Glutamatergic neuron (in vitro differentiated cells): ENCODE measurements at places on chromosomes 13 and 19. TPM values are rescaled to one million over a fixed set of nuclear protein-coding genes. Genes with fewer than 3 reads are reported as not detected.
A peak's percentile ranks its signal among the peaks of the same experiment; 100 is the strongest.

The RELB gene
- total RNA-seq, result 1.2 TPM

DNA sequence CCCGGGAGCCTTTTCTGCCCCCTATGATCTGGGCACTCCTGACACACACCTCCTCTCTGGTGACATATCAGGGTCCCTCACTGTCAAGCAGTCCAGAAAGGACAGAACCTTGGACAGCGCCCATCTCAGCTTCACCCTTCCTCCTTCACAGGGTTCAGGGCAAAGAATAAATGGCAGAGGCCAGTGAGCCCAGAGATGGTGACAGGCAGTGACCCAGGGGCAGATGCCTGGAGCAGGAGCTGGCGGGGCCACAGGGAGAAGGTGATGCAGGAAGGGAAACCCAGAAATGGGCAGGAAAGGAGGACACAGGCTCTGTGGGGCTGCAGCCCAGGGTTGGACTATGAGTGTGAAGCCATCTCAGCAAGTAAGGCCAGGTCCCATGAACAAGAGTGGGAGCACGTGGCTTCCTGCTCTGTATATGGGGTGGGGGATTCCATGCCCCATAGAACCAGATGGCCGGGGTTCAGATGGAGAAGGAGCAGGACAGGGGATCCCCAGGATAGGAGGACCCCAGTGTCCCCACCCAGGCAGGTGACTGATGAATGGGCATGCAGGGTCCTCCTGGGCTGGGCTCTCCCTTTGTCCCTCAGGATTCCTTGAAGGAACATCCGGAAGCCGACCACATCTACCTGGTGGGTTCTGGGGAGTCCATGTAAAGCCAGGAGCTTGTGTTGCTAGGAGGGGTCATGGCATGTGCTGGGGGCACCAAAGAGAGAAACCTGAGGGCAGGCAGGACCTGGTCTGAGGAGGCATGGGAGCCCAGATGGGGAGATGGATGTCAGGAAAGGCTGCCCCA, 8.5 kb upstream of the CEACAM7 start:
- DNase-seq, result no peak

DNA sequence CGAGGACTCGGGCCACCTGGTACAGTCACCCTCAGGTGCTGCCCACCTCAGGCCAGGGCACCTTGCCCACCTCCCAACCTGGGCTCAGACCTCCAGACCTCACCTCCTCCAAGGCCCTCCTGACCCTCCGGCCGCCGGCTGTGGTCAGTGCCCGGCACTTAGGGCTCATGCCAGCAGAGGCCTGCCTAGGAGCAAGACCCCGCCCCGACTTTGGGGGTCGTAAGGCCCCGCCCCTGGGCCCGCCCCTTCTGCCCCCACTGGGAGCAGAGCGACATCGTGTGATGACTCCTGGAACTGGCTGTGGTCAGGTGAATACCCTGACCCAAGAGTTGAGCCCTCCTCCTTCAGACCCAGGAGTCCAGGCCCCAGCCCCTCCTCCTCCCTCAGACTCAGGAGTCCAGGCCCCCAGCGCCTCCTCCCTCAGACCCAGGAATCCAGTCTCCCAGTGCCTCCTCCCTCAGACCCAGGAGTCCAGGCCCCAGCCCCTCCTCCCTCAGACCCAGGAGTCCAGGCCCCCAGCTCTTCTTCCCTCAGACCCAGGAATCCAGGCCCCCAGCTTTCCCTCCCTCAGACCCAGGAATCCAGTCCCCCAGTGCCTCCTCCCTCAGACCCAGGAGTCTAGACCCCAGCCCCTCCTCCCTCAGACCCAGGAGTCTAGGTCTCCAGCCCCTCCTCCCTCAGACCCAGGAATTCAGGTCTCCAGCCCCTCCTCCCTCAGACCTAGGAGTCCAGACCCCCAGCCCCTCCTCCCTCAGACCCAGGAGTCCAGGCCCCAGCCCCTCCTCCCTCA, at the start of gene SBK2:
Gene SBK2 (minus strand): TSS at position 183 of the 790 bp plus-strand sequence. CDS start 839 bp downstream, outside the sequence.
- DNase-seq, result peak; percentile 64

DNA sequence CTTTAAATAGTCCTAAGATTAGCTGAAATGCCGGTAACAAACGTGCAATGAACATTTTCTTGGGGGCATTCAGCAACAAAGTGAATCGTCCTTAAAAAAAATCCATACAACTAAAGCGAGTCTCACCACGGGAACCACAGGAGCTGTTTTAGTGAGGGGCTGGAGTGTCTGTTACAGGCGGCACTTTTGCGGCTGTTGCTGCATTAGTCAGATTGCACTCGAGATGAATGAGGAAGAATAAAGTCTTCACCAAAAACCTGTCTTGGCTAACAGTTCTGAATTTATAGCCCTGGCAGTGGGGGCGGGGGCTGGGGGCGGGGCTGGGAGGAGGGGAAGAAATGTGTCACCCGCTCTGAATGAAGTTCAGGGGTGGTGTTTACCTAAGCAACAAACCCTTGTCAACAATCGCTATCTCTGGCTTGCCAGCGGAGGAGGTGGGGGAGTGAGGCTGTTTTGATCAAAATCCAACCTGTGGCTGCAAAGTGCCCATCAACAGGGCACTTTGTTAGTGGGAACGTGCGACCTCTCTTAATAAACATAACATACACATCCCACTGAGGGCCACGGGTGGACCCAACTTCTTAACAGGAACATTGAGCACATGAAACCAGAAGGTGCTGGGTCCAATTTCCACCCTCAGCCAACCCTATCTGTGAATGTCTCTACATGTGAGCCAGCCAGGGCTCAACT, 44.5 kb downstream of the RFX2 start:
- DNase-seq, result no peak

- no peak for DNase-seq
Measured at GRCh38 chr13:22018076-22018835, 347.4 kb downstream of the FGF9 start.

The GJA3 gene
- total RNA-seq, result not detected

DNA sequence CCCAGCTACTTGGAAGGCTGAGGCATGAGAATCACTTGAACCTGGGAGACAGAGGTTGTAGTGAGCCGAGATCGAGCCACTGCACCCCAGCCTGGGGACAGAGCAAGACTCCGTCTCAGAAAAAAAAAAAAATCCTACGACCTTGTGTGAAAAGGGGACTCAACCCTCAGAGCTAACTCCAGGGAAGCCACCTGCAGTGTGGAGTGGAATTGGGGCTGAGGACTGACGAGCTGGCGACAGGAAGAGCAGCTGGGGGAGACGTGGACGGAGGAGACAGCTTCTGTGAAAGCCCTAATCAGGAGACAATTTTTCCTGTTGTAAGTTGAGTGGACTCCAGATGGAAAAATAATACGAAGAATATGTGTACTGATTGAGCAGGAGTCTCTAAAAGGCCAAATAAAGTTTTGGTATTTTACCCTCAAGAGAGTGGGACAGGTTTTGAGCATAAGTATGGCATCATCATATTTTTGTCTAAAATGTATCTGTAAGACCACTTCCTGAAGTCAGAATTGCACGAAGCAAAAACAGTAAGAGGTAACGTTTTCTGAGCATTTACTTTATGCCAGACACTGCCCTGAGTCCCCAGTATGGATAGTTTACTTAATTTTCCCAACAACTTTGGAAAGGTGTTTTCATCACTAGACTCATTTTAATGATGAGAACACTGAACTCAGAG, 12.0 kb upstream of the LAIR1 start:
- no peak for DNase-seq

- DNase-seq, result no peak
Measured at GRCh38 chr13:59279576-59279975, 884.2 kb downstream of the DIAPH3 start.

The LGI4 gene
- total RNA-seq, result 14.4 TPM

DNA sequence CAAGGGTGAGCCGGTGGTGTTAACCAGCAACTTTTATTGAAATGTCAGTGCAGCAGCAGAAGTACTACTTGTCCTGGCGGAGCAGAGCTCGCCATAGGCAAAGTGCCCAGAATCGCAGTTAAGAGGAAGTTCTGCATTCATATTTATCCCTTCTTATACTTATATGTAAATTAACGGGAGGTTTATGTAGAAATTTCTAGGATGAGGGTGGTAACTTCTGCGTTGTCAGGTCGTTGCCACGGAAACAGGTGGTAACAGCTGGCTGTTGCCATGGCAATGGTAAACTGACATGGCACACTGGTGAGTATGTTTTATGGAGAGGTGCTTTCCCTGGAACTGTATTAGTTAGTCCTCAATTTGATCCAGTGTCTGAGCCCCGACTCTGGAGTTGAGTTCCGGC, 2494.9 kb upstream of the PCDH20 start:
- DNase-seq, result peak; percentile 26

DNA sequence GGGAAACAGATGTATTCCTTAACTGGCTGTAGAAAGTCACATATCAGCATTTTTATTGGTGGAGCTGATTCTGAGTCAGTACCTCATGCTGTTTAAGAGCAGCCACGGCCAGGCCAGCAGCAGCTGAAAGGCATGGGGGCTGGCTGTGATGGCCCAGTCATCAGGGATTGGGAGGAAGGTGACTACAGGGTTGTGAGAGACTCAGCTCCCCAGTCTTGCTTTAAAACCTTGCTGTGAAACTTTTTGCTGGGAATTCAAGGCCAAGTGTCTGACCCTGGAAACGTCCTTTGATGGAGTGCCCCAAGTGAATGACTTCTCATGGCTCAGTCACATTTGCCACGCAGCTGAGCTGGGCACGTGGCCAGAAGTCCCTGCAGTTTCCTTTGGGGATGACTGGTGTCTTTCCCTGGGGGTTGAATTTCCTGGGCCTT, 39.1 kb upstream of the RNF113B start:
- DNase-seq, result no peak

- DNase-seq, result peak; percentile 87
Measured at GRCh38 chr13:41960637-41961465, at the start of gene VWA8. Gene VWA8 (minus strand): TSS chr13:41961109. CDS start chr13:41961015, 94 bp downstream.

- DNase-seq, result peak; percentile 53
Measured at GRCh38 chr19:12937093-12937926, 1.1 kb upstream of the CALR start.

- DNase-seq, result no peak
Measured at GRCh38 chr19:35500611-35501010, 10.3 kb upstream of the KRTDAP start.

DNA sequence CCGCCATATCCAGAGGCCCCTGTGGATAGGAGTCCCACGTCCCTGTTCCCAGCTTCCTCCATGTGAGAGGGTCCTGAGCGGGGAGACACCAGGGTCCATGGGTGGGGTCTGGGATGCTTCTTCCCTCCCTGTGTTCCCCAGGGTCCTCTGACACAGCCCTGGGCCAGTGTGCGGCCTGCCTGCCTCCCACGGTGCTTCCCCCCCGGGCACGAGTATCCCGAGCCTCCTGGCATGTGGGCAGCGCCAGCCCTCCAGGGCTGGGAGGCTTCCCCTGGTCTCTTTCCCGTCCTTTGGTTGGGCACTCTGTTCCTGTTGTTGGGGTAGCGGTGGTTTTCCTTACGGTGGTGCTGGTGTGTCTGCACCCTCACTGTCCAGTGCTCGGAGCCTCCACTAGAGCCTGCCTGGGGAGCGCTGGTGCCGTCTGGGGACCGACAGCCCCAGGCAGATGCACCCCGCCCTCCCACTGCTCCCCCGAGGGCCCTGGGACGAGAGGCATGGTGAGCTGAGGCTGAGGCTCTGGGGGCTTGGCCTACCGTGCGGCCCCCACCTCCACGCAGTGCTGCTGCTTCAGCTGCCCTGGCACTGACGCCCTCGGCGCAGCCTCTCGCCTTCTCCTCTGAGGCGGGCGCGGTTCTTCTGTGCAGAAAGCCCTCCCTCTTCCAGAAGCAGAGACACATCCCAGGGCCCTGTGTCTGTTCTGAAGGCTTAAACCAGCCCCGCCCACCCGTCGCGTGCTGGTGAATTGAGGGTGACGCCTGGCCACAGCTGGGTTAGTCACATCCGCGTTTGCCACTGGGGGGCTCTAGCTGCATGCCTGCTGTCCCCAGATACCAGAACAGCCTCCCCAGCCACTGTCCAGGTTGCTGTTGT, 27.9 kb downstream of the PLEKHJ1 start:
- DNase-seq, result peak; percentile 56

- DNase-seq, result no peak
Measured at GRCh38 chr19:3604227-3604986, 2.3 kb downstream of the TBXA2R start.

DNA sequence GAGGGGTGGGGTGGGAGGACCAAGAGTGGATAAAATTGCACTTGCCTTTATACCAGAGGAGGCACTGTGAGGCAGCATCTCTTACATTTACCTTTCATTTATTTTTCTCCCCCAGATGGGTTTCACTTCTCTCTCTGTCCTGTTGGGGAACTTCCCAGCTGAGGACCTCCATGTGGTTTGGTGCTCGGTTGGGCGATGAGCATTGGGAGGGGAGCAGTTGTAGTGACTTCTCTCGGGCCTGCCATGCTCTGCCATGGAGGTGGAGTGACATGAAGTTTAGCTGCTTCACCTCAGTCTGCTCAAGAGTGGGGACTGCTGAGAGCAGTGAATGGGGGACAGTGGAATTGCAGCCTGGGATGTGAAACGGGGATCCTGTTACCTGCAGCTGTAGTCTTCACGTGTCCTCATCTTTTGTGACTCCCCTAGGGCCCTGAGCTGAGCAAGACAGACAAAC, 23.1 kb upstream of the CXCL17 start:
- no peak for DNase-seq

DNA sequence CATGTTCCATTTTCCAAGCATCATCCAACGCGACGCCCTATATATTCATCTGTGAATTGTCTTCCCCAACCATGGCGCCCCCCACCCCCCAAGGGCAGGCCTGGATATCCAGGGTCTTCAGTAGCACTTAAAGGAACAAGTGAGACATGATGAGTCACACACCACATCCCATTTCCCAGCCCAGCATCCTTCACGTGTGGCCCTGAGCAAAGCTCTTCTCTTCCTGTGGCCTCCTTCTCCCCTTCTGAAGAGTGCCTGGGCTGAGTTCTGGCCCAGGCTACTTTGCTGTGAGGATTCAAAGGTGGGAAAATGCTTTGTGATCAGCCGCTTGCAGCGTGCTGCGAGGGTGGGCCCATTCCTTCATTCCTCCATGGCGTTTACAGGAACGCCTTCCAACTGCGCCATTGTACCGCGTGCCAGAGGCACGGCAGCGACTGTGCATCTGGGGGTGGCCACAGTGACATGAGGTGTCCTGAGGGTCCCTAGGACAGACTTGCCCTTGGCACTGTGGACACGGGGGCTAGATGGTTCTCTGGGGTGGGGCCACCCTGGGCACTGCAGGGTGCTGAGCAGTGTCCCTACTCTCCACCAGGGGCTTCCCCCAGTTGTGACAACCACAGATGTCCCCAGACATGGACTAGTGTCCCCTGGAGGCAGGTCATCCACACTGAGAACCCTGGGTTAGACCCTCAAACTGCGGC, 11.7 kb downstream of the PLIN4 start:
- DNase-seq, result no peak

The SHANK1 gene
- total RNA-seq, result 19.0 TPM

GRCh38 chr13:40422588-40423235, 243.7 kb downstream of the FOXO1 start:
- DNase-seq, result no peak

The LGALS14 gene
- total RNA-seq, result not detected

The ZNF492 gene
- not detected for total RNA-seq
